ENCODE measurements at places on chromosomes 7 and 10.

DNA sequence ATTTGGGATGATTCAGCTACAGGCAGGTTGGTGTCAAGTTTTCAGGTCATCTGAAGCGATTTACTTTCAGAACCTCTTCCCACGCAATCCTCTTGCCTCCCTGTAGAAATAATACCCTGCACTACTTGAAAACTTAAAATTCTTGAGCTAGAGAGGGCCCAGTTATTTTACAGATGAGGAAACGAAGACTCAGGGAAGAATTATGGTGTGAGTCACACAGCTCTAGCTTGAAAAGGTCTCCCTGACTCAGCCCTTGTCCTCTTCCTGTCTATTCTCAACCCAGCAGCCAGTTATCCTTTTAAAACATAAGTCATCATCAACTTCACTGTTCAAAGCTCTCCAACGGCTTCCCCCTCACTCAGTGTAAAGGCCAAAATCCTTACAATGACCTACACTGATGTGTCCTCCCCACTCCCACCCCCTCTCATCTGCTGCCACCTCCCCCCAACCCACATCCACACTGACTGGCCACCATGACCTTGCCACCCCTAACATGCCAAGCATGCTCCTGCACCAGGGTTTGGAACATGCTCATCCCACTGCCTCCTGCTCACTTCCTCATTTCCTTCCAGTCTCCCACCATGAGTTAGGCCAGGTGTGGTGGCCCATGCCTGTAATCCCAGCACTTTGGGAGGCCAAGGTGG, 3.4 kb downstream of the DNMBP start:
- peak; percentile 92 for DNase-seq

- DNase-seq = no peak
Measured at GRCh38 chr10:89309156-89310055, 7.6 kb downstream of the IFIT2 start.

GRCh38 chr7:12941512-12941911, 254.1 kb downstream of the ARL4A start:
- DNase-seq = no peak

DNA sequence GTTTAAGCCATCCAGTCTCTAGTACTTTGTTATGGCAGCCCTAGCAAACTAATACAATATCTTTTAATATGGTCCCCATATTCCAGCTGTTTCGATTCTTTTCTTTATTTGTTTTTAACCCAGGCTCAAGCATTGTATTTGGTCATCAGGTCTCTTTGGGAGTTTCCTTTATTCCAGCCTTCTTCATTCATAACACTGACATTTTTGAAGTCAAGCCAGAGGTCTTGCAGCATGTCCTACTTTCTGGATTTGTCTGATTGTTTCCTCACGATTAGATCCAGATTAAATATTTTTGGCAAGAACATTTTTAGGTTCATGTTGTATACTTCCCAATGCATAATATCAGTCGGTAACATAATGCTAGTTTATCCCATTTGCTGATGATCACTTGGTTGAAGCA, 11.8 kb downstream of the SLC25A13 start:
- peak; percentile 63 for DNase-seq

- DNase-seq = no peak
Measured at GRCh38 chr10:13669901-13670300, 83.1 kb downstream of the PRPF18 start.

GRCh38 chr7:114242992-114243507, 171.6 kb upstream of the FOXP2 start:
- no peak for DNase-seq

- peak; percentile 76 for DNase-seq
Measured at GRCh38 chr10:130301021-130301892, 165.1 kb downstream of the GLRX3 start.

DNA sequence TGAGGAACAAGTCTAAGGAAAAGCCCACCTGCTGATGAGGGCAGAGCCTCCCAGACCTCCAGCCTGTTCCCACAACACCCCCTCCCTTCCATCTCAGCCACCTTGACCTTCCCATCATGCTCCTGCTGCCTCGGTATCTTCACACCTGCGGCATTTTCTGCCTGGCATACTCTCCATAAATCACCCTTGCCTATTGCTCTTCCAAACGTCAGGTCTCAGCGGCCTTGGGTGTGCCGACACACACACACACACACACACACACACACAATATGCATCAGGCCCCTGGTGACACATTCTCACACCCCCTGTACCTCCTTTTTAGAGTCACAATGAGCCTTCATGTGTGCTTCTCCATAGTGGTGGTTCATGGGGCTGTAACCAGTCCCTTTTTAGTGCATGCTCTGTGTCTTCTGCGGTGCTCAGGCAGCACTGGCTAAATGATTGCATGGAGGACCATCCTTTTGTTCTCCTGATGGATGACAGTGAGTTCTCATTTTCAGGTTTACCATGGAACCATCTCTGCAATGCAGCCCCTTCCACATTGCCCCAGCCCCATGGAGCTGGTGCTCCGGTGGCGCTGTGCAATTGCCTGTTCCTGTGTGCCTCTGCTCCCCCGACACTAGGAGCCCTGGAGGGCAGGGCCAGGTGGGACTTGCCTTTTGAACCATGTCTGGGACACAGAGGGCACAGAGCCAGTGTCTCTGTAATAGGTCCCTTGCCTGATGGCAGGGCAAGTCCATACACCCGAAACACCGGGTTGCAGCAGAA, 4.5 kb downstream of the ADIRF start:
- DNase-seq = no peak

- DNase-seq = no peak
Measured at GRCh38 chr7:106986450-106986977, 58.0 kb upstream of the PRKAR2B start.

GRCh38 chr7:16755397-16755796, 1.8 kb downstream of the TSPAN13 start:
- DNase-seq = peak; percentile 39

Measured in AG10803 (cell line).